ENCODE measurements at places on chromosomes 16 and 17.

DNA sequence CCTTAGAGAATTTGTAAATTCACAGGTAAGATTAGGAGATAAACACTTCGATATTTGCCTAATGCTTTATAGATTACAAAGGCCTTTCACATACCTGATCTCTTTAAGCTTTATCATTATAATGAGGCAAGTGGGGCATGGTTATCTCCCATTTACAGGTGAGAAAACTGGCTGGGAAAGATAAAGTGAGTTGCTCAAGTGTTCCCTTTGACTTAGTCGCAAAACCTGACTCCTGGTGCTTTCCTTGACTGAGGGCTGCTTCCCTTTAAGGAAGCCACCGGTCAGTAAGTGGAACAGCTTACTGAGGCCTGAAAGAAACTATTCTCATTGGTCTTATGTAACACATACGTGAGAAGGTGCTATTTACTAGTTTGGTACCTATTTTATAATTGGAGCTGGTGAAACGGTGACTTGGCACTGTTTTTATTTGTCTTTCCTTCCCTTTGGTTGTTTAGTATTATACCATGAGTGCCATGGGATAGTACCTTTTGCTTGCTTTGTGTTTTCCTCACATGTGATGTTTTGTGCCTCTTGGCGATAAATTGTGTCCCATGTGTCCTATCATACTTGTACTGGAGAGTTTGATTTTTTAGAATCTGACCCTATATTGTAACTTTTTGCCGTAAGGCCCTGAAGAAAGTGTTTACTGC lies 57.2 kb downstream of the NUP88 start:
- DNase-seq, result no peak

DNA sequence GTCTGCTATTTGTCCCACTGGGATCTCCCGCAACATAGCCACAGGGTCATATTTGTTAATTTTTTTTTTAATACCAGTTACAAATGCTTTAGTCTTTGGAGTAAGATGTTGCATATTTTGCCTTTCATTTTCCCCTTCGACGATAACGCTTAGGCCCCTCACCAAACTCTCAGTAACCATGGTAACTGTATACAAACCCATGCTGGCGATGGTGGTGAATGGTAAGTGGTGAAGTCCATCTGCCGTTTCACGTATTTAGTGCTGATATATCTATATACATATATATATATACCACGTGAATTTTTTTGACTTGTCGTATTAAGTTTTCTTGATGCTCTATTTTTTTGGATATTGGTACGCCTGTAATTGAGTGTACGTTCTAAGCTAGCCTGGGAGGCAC lies 263.7 kb downstream of the RBFOX1 start:
- DNase-seq, result no peak

- no peak for DNase-seq
Measured at GRCh38 chr17:54899721-54900456, 763 bp upstream of the TOM1L1 start.

GRCh38 chr17:50765454-50766221 lies 1.7 kb downstream of the ANKRD40CL start:
- DNase-seq, result no peak

- no peak for DNase-seq
Measured at GRCh38 chr16:24825696-24826095, 20.1 kb upstream of the SLC5A11 start.

DNA sequence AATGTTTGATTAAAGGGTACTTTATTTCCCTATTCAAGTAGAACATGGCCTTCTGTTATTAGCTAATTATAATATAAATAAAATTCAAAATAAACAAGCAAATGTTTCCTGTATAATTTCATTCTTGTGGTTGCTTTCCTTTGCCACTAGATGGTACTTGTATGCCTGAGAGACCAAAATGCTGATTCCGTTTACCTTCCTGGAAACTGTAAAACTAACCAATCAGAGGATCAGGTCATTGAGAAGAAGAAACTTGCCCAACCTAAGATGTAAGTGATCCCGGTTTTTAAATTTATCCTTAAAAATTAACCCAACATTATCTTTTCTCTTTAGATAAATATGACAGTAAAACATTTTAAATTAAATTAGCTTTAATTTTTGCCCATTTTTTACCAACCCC lies 8.1 kb upstream of the ABCA5 start:
- peak; percentile 4 for DNase-seq

DNA sequence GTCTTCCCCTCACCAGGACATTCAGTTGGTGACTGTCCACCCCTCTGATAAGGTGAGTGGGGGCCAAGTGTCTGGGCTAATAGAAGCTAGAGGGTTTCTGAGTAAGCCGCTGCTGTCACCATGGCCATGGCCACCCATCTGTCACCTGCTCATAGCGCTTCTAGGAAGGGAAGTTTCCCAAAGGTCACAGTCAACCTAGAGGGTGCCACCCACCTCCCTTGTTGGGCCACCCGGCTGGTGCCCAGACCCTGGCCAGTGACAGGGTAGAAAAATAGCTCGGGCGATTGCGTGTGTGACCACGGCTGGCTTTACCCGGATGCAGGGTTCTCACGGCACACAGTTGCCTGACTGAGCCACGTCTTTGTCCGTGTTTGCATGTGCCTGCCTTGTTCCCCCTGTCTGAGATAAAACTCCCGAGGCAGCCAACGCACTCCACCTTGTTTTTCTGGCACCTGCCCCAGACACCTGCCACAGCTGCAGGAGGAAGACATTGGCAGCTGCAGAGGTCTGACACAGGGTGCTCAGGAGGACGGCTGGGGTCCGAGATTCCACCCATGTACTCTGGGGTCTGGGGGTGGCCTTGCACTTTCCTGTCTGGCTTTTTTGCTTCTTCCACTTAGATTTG lies 809 bp downstream of the PIRT start:
- no peak for DNase-seq

DNA sequence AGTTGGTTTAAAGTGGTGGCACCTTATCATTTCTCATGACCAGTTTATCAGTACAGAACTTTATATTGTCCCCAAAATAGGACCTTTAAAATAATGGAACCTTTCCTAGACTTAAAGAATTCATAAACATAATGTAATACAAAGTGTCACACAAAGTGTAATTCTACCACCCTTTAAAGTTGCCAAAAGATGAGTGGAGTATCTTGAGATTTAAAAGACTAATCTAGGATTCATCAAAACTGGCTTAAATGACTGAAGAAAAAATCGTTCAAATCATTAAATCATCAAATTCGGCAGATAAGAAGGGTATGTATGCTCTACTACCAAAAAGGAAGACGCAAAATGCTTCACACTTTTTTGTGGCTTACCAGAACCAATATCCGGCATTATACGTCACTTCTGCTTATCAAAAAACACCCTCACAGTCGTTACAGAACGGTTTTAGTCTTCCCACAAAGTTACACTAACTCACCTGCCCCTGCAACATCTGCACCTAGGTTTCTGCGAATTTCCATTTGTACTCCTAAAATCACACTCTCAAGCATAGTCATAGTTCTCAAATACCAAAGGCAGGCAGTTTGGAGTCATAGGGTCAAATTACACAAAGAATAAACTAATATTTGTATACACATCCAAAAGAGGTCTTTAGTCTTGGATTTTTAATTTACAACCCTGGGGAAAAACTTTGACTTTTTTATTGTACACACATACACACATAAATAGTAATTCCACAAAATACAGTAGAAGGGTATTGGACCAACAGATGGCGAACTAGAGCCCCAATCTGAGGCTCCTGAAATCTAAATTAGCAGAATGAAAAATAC lies 1.4 kb upstream of the KANSL1 start:
- DNase-seq, result peak; percentile 91

DNA sequence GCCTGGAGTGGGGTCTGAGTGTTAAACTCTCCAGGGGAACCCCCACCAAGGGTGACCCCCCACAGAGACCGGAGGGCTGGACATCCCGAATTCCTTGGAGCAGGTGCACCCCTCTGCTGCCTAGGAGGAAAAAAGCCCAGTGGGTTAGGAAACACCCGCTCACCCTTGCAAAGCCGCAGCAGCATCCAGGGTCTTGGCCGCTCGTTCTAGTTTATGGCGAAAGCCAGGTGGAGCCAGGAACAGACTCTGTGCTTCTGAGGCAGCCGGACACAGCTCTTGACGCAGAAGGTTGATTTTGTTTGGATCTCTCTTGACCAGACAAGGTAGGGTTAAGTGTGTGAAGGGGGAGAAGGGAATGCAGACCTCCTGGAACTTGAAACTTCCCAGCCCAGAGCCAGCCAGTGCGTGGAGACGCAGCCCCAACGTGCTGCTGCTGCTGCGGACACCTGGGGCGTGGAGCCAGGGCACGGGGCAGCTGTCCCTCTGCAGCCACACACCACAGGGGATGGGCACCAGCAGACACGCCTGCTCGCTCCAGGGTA lies 154.5 kb downstream of the LAT start:
- DNase-seq, result no peak

Measured in central memory CD4-positive, alpha-beta T cell (primary cell).